ENCODE measurements at places on chromosomes 1 and 21.

DNA sequence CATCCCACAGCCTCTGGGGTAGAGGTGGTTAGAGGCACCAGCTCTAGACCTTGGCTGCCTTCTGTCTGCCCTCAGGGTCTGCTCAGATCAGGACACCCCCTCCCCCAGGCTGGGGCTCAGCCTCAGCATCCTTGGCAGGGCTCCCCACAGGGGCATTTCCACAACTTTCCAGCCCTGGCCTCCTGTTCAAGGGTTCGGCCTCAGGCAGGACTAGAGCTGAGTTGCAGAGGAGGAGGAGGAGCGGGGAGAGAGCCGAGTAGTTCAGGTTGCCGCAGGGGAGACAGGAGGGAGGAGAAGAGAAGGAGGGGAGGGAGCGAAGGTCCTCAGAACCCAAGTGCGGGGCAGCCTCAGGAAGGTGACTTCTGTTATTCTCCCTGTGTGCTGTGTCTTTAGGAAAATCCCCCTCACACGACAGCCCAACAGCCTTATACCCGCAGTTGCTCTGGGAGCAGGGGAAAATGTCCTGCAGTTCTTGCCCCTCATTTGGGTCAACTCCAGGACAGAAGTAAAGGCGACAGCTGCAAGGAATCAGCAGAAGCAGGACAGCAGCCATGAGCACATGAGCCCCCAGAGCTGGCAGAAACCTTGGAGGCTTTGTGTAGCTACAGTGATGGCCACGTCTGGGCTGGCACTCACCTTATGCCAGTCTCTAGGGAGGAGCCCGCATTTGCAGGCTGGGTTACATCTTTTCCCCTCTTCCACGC, 46.5 kb upstream of the TENT5B start:
- H3K4me3 ChIP-seq, result no peak overlapping the region
- H3K36me3 ChIP-seq, result no peaks in the 10 kb centered on the region
- DNase-seq, result no peak
- no peaks in the 10 kb centered on the region for H3K4me1 ChIP-seq

DNA sequence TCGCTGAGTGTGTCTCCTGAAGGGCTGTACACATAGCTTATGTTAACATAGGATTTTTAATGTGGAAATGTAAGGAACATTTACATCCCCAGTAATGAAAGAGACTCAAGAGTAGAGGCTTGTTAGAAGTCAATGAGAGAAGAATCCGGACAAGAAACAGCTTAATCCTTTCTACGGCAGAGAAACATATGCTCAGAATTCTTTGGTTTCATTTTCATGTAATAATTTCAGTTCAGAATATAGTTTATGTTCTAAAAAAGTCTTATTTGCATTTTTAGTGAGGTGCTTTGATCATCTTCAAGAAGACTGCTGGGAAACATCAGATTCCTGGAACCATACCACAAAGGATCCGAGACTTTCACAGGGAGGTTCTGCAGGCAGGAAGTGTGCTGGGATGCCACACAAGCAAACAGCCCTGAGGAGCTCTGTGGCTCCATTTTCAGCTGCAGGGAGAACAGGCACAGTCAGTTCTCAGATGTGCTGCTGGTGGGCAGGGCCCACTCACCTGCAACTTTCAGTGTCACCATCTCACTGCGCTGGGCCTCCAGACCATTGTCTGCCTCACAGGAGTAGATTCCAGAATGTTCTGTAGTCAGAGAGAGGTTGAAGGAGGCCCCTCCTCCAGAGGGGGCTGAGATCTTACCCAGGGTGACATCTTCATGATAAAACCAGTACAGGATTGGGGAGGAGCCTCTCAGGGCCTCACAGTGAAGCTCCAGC, 28.4 kb downstream of the FCRL5 start:
- no peak overlapping the region for H3K27ac ChIP-seq
- peaks cover 3% of the 10 kb centered on the region for H3K27me3 ChIP-seq
- H3K36me3 ChIP-seq, result no peaks in the 10 kb centered on the region

- no peak for DNase-seq
- no peak overlapping the region for H3K4me3 ChIP-seq
- no peaks in the 10 kb centered on the region for H3K4me1 ChIP-seq
- no peak overlapping the region for H3K27ac ChIP-seq
Measured at GRCh38 chr1:59605184-59605583, 209.6 kb upstream of the HOOK1 start.

DNA sequence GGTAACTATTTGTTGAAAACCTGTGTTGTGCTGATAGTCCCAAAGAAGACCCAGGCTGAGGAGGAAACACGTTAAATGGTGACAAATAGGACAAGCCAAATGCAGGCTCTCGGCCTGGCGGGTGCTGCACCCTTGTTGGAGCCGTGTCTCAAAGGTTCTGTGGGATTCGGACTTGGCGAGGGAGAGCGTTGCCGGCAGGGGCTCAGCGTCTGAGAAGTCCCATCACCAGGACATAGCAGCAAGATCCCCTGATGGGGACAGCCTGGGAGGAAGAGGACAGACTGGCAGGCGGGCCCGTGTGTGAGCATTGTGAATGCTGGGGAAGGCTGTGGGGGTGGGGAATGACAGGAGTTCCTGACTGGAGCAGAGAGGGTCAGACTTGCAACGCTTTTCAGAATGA, 142.5 kb downstream of the PGBD5 start:
- peaks cover 17% of the 10 kb centered on the region for H3K4me1 ChIP-seq
- H3K27me3 ChIP-seq, result no peaks in the 10 kb centered on the region
- no peak overlapping the region for H3K4me3 ChIP-seq
- no peak for DNase-seq

DNA sequence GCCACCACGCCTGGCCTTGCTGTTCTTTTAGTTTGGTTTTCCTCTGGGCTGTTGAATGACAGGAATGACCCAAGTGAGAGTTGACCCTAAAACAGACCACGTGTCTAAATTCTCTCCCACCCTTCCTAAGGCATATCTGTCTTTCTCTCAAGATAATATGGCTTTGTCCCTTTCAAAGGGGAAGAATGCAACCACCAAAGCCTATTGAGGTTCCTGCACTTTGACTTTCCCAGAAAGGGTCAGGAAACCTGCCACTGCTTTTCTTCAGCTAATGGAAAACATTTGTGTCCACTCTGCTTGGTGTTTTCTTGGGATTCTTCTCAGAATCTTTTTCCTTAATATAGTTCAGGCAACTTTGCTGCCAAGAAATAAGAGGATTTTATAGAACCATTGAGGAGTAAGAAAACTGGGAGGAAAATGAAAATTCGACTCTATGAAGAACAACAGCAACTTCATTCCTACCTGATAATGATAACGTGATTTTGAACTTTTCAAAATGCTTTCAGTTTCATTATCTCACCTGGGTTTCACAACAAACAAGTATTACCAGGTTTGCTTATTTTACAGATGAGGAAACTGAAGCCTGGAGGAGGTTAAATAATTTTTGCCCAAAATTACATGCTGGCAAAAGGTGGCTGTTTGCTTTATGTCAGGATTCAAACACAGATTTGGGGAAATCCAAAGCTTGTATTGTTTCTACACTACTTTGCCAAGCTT, 6.9 kb downstream of the PLPP3 start:
- H3K27ac ChIP-seq, result no peak overlapping the region
- peaks cover 4% of the 10 kb centered on the region for H3K4me1 ChIP-seq
- H3K27me3 ChIP-seq, result peaks cover 18% of the 10 kb centered on the region

DNA sequence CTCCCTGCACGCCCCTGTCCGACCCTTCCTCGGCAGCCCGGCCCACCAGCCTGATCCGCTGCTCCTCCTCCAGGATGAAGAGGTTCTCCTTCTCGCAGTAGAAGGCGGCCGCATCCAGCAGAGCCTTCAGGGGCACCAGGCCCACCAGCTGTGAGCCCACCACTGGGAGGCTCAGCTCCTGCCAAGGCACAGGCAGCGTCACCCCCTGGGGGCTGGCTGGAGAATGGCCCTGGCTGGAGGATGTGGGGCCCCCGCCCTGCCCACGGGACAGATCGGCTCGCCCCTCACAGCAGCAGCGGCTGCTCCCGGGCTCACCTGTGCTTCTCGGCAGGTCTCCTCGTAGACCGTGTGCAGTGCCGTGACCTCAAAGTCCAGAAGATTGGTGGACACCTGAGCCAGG, 5.3 kb downstream of the FTCD start:
- H3K4me3 ChIP-seq, result no peak overlapping the region
- H3K27me3 ChIP-seq, result no peaks in the 10 kb centered on the region
- H3K36me3 ChIP-seq, result no peaks in the 10 kb centered on the region
- DNase-seq, result no peak
- H3K27ac ChIP-seq, result no peak overlapping the region

DNA sequence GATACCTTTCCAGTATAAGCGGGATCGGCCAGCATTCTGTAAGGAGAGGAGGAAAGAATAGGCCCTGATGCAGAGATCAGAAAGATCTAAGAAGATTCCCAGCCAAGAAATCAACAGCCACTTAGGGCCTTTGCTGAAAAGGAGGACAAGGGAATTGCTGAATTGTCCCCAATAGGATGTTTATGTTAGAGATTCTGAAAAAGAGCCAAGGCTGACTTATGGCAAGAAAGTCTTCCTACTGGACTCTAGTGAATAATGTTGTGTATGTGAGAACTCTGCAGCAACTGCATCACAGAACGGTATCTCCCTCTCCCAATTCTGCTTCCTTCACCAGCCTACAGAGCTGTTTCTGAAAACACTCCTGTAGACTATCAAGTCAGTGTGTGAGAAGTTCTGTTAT, 298.0 kb upstream of the CXADR start:
- no peaks in the 10 kb centered on the region for H3K36me3 ChIP-seq
- no peak for DNase-seq
- no peak overlapping the region for H3K27ac ChIP-seq
- H3K4me1 ChIP-seq, result no peaks in the 10 kb centered on the region

DNA sequence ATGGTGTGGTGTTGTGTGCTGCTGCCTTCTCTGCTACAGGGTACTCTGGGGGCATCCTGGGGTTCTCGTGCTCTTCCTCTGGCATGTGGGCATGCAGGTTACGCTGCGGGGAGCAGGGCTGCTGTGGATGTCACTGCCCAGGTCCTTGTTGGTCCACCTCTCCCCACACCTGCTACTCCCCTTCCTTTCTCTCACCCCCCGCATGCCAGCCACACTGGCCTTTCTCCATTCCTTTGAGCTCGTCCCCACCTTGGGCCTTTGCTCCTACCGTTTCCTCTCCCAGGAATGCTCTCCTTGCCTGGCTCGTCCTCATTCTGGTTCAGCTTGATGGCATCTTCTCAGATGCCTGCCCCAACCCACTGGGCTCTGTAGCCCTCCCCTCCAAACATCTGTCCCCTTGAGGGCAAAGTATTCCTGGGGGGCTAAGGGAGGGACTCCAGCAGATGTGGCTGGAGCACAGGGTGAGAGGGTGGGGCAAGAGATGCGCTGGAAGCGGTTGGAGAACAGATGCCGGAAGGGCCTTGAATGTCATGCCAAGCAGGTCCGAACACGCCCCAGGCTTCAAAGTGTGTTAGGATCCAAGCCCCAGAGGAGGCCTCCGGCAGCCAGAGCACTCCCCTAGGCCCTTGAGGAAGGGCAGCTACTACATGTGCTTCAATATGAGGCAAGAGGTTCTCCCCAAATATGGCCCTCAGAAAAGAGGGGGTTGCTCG, 23.4 kb downstream of the DMRTB1 start:
- peaks cover 15% of the 10 kb centered on the region for H3K27me3 ChIP-seq
- no peak overlapping the region for H3K27ac ChIP-seq
- H3K4me1 ChIP-seq, result no peaks in the 10 kb centered on the region
- no peak overlapping the region for H3K4me3 ChIP-seq
- DNase-seq, result no peak

DNA sequence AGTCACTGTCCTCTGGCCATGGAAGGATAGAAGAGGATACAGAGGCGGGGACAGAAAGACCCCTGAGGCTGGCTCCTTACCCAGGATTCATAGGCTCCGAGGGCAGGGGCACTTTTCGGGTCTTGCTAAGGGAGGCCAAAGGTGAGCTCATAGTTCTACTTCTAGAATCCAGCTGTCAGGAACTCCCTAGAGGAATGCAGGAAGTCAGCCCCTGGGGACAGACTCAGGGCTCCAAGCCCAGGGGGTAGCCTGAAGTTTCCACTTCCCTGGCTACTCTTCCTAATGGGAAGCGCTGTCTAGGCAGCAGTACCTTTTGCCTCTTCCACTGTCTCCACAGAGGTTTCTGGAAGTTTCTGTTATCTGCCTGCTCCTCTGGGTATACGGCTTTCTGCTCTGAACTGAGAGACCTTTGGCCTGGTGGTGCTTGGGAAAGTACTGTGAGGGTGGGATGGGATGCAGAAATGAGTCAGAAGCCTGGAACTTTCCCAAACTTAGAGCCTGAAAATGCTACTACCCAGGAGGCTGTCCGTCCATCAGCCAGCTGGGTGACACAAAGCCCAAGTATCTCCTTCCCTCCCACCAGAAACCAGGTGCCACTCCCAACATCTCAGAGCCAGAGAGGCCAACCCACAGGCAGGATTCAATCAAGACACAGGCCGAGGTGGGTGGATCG, 3.6 kb downstream of the UBXN11 start:
- no peak overlapping the region for H3K27ac ChIP-seq
- H3K4me1 ChIP-seq, result peaks cover 28% of the 10 kb centered on the region
- H3K36me3 ChIP-seq, result peaks cover 3% of the 10 kb centered on the region
- no peaks in the 10 kb centered on the region for H3K27me3 ChIP-seq
- H3K4me3 ChIP-seq, result no peak overlapping the region

DNA sequence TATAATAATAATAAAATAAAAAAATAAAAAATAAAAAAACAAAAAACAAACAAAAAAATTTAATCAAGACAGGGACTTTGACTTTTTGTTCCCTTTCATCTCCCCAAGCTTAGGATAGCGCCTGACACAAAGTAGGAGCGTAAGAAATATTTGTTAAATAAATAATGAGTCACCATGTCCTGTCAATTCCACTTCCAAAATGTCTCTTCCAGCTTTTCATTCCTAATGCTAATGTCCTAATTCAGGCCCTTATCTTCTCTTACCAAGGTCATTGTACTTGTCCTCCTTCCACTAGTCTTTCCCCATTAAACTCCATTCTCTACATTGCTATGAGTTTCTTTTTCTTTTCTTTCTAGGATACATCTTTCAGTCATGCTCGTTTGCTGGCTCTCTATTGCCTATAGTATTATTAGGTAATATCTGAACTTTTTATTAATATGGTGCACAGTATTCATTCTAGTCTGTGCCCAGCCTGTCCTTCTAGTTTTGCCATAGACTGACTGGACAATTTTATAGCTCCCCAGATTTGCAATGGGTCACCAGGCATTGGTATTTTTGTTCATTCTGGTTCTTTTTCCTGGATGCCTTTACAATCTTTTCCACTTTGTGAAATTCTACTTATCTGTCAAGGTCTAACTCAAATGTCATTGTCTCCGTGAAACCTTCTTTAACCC, 11.4 kb downstream of the NEXN start:
- H3K4me3 ChIP-seq, result no peak overlapping the region
- no peaks in the 10 kb centered on the region for H3K27me3 ChIP-seq
- no peak for DNase-seq
- H3K4me1 ChIP-seq, result no peaks in the 10 kb centered on the region
- peaks cover 1% of the 10 kb centered on the region for H3K36me3 ChIP-seq

DNA sequence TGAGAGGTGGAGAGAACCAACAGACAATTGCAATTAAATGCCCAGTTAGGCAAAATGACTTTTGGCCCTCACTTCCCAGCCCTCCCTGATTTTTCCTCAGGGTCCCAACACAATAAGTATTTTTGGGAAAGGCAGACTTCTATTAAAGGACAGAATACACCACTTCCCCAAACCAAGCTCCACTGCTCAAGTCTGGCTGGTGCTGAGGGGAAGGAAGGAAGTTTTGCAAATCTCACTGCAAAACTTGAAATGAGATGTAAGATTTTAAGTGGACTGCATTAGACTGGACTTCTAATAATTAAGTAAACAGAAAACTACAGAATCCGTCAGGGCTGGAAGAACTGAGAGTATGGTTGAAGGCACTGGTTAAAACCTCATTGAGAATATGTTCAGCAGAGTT, 32.2 kb upstream of the CD1D start:
- H3K4me3 ChIP-seq, result peak overlapping the region; percentile 83
- no peak overlapping the region for H3K27ac ChIP-seq
- no peaks in the 10 kb centered on the region for H3K27me3 ChIP-seq
- H3K4me1 ChIP-seq, result peaks cover 30% of the 10 kb centered on the region
- DNase-seq, result no peak
- H3K36me3 ChIP-seq, result peaks cover 1% of the 10 kb centered on the region

Measured in activated naive CD8-positive, alpha-beta T cell treated with anti-CD3 and anti-CD28 coated beads, Interleukin-2, amount 50 U/mL, for 24 hours (primary cell).